ENCODE measurements at places on chromosomes 6 and 20.

DNA sequence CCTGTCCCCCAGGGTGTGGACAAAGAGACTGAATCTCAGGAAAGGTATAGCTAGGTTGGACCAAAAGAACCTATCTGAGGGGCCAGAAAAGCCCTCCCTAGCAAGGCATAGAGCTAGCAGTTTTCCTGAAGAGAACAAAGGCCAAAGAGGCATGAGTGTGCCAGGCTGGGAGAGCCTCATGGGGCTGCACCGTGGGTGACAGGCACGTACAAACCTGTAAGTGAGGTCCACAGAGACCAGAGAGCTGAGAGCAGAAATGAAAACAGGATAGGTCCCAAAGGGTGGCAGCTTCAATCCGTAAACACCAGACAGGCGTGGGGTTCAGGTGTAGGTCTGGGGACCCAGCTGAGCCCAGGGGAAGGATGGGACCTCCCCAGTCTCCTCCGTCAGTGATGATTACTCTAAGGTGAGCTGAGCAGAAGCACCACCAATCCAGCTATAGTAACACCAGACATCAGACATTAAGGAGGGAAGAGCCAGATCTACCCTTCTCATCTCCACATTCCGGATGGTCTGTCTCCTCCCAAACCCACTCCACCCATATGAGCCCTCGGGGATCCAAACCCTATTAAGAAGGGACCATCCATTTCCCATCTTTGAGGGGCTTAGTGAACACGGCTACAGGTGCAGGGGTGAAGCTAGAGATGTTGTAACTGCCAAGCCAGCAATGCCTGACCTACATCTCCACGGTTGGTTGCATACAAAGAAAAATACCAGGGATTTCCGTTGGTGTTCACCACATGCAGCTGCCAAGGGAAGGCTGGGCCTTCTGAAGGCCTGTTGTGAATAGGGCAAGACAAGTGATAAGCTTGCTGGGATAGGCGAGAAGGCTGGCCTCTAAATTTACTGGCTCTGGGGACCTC is 38.3 kb downstream of the BCL2L1 start:
- no peak for DNase-seq

- no peak for DNase-seq
Observed at GRCh38 chr6:98672681-98673475, 161.5 kb upstream of the POU3F2 start.

GRCh38 chr20:62700261-62700930 is 8.2 kb upstream of the NTSR1 start:
- DNase-seq = no peak

DNA sequence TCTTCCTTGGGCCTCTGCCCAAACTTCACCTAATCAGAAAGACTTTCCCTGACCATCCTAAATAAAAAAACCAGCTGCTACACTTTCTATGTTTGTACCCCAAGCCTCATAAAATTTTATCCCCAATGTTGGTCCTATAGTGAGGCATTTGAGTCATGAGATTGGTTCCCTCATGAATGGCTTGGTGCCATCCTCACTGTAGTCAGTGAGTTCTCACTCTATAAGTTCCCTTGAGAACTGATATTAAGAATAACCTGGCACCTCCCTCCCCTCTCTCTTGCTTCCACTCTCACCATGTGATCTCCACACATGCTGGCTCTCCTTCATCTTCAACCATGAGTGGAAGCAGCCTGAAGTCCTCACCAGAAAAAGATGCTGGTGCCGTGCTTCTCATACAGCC is 316.9 kb upstream of the PRDM1 start:
- no peak for DNase-seq

- DNase-seq = no peak
Observed at GRCh38 chr6:80744213-80744612, 637.7 kb downstream of the BCKDHB start.

DNA sequence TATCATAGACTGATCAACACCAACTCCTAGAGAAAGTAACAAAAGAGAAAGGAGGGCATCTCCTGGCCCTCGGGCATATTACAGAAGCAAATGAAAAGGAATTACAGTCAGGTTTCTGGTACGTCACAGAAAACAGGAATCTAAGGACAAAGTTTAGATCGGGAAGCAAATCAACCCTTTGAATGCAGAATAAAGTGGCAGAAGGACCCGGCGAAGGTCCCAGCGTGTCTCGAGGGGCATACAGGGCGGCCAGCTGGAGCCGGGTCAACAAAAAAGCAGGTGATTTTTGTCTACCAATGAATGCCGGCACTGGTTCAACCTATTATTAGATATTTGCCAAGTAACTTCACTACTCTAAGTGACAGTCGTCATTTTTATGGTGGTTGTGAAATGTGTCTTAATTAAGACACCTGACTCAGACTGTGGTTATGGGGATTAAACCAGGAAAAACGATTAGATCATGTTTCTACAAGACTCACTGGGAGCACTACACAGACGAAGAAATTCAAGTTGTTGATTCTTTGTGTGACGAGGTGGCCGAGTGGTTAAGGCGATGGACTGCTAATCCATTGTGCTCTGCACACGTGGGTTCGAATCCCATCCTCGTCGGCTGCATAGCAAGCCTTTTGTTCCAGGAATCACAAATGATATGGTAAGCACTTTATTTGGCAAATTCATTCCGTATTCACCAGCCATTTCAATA is 12.4 kb upstream of the ZSCAN9 start:
- peak; percentile 85 for DNase-seq

DNA sequence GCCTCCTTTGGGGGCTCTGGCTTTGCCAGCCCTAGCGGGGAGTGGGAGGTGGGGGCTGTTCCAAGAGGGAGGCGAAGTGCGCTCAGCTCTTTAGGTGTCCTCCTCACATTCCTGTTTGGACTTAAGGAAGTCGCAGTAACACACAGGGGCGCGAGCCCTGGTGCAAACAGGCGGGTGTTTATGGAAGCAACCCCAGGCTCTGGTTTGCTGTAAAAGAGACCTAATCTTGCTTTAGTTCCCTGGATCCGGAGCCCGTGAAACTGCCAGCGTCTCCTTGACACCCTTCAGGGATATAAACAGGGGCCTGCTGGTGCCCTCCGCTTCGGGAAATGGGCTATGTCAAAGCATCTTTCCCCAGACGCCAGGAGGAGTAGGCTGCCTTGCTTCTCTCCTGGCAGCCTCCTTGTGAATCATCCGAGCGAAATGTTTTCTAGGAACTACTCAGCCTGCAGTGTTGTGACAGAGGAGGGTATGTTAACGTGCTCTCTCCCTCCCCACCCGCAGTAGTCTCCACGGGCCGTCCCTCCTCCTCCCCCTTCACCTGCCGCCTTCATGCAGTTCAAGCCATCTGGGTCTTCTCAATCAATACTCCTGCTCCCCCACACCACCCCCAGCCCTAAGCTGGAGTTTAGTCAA is 168.0 kb upstream of the LRFN2 start:
- DNase-seq = peak; percentile 81

GRCh38 chr20:49496553-49497397 is 14.3 kb upstream of the KCNB1 start:
- no peak for DNase-seq

DNA sequence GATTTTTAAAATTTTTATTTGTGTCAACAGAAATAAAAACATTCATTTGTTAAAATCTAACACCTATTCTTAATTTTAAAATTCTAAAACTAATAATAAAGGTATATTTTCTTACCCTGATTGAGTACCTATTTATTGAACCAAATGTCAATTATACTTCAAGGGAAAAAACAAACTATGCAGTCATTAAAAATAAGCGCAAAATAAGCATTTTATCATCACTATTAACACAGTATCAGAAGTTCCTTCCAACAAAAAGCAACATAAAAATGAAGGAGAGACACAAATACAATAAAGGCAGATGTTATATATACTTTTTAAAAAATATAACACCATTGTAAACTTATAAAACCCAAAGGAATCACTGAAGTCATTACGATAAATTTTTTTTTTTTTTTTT is 52.7 kb downstream of the ZHX3 start:
- no peak for DNase-seq

- DNase-seq = no peak
Observed at GRCh38 chr20:23488470-23488869, 2.4 kb upstream of the CST8 start.

- DNase-seq = no peak
Observed at GRCh38 chr6:28969129-28969528, 36.0 kb downstream of the ZNF311 start.

GRCh38 chr20:50333812-50334211 is 143.2 kb downstream of the CEBPB start:
- peak; percentile 83 for DNase-seq

DNA sequence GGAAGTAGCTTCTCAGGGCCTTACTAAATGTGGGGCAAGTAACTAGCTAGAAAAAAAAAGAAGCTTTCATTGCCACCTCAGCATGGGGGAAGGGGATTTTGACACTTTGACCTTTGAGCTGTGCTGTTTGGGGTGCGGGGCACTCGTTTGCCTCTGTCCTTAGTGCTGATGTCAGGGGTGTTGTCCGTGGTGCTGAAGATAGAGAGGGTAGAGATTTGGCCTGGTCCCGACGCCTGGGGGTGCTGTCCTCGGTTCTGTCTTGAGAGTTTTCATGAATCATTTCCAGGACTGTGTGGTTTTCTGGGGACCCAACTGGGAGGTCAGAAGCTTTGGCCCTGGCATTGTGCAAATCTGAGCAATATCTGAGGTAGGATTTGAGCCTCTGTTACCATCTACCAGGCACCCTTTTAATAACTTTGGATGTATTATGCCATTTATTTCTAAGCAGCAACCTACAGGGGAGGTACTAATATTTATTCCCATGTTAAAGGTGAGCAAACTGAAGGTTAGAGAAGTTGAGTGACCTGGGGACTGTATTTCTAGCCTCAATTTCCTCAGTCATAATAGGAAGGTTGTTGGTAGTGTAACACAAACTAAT is 78.0 kb downstream of the DLGAP4 start:
- DNase-seq = peak; percentile 29

DNA sequence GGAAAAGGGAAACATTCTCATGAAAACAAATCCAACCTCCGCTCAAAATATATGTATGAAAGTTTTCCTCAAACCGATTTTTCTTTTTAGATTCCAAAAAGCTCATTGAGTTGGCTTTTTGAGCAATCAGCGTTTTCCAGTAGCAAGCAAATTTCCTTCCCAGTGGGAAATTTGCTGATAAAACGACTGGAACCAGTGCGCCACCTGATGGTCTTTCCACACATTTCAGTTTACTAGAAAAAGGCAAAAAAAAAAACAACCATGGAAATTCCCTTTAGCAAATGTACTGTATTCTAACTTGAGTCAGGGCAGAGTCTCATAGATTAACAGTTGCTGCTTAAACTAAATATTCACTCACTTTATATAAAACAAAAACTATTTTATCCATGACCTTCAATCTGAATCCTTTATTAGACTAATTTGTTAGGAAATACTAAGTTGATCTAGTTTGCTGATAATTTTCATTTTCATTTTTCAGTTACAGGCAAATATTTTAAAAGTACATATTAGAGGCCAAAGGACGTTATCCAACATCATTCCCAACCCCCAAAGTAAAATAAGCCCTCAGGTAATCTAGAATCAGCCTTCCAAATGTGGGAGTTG is 271.5 kb downstream of the FOXA2 start:
- DNase-seq = peak; percentile 27

GRCh38 chr6:132995432-132995831 is 181.1 kb downstream of the RPS12 start:
- DNase-seq = no peak

GRCh38 chr20:55437798-55438415 is 567.4 kb downstream of the CBLN4 start:
- DNase-seq = no peak

DNA sequence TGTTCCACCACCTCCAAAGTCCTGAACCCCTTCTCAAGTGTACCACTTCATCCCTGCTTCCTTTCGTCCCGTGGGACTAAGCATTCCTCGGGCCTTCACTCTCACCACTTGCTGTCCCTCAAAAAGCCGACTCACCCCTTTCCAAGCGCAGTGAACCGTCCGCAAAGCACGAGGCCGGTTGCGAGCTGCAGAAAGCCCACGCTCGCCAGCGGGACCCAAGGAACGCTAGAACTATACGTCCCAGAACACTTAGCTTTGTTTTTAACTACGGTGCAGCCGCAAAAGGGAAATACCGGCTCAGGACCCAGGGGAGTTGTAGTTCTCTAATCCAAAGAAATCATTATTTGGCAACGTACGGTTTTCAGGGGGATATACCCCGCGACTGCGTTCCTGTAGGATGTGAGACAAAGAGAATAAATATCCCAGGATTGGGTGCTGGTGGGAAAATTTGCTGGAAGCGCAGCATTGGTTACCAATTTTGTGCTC is 416 bp upstream of the POLR1H start:
- peak; percentile 13 for DNase-seq
